OCI-M1 (cell line): ENCODE measurements at places on chromosomes 16 and 17.

DNA sequence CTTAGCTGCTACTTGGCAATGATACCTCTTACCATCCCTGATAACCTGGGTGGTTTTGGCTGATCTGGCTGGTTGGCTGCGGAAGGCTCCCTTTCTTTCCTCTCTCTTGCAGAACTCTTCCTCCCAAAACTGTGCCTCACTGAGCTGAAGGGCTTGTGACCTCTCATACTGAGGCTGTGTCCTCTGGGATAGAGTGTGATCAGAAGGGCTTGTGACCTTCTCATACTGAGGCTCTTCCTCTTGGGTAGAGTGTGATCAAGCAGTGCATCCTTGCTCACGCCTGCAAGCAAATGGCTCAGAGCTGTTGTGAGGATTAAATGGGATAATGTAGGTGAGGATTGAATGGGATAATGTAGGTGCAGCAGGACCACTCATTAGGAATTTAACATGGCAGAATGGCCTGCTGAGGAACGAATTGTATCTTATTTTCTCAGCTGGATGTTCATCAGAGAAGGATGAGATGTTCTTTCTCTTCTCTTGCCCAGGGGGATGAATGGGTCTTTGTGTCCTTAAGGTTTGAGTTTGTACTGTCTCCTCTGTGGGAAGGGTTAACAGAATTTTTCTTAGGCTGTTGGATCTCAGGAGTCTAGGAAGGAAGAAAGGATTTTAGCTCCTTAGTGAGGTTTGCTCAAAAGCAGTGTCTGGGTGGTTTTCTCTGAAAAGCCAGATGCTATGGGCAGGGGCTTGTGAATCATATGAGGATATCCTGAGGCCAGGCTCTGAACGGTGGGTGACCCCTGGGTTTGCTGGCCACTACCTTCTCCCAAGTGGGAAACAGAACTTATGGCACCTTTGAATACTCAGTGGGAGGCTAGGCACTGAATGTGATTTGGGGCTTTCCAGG lies 130.0 kb upstream of the HS3ST2 start:
- no peak for DNase-seq

DNA sequence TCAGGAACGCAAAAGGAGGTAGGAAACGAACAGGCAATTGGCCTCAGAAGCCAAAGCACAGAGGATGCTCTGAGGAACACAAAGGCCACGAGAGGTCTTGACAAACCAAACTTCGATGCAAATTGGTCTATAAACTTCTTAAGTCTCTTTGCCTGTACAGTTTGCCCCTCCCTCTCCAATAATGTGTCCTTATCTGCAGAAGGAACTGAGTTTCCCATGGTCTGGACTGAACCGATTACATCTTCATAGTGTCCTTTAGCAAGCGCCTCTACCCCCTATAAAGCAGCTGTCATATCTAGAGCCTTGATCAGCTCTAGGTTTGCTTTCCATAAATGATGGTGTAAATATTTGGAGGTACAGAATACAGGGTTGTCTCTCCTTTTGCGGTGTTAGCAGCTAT lies 3.1 kb upstream of the CDRT4 start:
- no peak for DNase-seq

GRCh38 chr16:50038286-50038685 lies 13.3 kb downstream of the CNEP1R1 start:
- peak; percentile 4 for DNase-seq

DNA sequence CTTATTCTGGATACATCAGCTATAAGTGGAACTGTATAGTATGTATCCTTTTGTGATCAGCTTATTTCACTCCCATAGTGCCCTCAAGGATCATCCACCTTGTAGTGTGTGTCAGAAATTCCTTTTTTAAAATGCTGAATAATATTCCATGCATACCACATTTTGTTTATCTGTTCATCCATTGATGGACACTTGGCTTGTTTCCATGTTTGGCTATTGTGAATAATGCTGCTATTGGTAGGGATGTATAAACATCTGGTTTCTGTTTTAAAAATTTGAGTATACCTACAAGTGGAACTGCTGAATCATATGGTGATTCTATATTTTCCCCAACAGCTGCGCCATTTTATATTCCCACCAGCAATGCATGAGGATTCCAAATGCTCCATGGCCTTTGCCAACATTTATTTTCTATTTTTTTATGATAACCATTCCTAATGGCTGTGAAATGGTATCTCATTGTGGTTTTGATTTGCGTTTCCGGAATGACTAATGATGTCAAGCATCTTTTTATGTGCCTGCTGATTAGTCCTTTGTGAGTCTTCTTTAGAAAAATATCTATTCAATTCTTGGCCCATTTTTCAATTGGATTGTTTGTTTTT lies 11.6 kb downstream of the RCVRN start:
- DNase-seq, result no peak
